Activated CD4-positive, alpha-beta T cell treated with anti-CD3 and anti-CD28 coated beads, Interleukin-10, Interleukin-2, amounts not matched to agents 100 ng/mL and 50 ng/mL, durations not matched to agents 16 hours and 8 hours (primary cell): ENCODE measurements at places on chromosomes 5 and 9.
A peak's percentile ranks its signal among the peaks of the same experiment; 100 is the strongest.

DNA sequence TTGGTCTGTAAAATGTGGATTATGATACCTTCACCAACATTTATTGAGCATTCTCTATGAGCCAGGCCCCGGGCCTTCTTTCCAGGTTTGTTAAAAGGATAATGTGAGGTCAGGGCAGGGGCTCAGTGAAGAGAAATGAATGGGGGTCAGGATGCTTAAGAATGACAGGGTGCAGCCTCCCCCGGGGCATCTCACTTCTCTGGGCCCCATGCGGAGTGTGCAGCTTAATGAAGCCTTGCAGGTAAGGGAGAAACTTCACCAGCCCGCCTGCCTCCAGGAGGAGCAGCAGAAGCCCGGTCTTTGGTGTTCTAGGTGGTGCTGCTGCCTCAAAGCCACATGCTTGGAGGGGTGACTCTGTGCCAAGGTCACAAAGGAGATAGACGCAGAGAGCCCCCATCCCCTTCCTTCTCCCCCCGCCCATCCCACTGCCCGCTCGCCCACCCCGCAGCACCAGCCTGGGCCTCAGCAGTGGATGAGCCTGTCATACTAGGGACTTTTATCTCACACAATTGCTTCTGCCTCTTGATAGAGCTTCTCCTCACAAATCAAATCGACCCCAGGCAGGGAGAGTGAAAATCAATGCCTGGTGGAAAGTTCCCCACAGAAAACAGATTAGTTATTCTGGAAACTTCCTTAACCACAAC lies 244.8 kb downstream of the PBX3 start:
- no peak for DNase-seq

DNA sequence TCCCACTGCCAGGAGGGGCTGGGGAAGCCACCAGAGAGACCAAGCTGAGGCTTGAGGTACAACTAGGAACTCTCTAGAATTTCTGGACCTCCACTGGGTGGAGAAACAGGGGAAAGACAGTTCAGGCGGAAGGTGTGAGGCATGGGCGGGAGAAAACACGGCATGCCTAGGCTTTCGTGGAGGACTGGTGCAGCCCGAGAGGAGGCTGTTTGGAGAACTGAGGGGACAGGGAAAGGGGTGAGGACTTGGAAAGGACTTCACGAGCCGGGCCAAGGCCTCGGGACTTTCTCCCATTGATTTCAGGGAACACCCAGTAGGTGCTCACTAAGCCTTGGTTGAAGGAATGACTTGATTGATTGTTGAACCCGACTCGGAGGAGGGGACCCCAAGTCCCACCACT lies 9.5 kb upstream of the ADGRD2 start:
- DNase-seq: no peak

- no peak for DNase-seq
These were observed 29.6 kb upstream of the OTULINL start for GRCh38 chr5:14552017-14552416.

DNA sequence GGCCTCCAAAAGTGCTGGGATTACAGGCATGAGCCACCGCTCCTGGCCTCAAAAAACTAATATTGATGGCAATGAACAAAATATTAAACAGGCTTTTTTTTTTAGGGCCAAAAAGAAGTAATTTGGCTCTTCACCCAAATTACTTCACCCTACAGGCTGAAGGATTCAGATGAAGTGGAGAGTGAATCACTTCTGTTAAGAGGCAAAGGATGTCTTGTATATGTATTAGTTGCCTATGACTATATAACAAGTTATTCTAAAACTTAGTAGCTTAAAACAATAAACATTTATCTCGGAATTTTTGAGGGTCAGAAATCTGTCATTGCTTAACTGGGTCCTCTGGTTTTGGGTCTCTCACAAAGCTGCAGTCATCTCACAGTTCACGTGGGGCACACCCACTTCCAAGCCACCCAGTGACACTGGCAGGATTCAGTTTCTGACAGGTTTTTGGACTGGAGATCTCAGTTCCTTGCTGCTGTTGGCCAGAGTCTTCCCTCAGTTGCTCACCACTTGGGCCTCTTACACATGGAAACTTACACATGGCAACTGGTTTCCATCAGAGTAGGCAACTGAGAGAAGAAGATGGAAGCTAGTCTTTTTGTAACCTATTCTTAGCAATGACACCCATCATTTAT lies 66.7 kb downstream of the IQGAP2 start:
- DNase-seq: peak; percentile 19

DNA sequence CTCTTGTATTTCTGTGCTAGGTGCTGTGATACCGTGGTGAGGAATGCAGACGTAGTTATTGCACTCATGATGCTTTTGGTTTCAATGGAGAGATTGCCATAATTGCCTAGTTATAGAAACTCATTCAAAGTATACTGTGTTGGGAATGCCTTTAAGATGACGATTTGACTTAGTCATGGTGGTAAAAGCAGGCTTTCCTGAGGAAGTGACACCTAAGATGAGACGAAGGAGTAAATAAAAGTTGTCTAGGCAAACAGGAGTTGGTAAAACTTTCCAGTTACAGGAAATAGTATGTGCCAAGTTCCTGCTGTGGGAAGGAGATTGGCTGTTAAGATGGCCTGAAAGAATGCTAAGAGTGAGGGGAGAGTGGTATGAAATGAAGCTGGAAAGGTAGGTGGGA lies 48.1 kb downstream of the FOCAD start:
- DNase-seq: no peak

DNA sequence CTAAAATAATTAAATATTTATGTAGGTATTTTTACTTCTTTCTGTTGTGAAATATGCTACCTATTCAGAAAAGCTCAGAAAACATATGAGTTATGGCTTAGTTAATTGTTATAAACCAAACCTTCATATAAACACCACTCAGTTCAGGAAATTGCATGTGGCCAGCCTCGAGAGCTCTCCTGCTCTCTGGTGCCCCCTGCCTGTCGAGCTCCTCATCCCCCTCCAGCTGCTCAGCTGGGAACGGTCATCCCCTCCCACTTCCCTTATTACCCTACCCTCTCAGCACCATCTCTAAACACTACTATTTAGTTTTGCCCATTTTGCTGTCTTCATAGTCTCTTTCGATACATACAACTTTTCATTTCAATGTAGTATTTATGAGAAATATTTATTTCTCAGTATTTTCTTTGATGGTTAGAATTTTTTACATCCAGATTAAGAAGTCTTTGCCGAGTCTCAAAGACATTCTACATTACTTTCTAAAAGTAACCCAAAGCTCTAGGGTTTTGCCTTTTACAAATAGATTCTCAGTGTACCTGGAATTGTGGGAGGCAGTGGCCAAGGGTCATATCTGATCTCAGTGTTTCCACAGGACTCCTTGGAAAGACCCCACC lies 51.2 kb upstream of the SEMA4D start:
- DNase-seq: peak; percentile 88

DNA sequence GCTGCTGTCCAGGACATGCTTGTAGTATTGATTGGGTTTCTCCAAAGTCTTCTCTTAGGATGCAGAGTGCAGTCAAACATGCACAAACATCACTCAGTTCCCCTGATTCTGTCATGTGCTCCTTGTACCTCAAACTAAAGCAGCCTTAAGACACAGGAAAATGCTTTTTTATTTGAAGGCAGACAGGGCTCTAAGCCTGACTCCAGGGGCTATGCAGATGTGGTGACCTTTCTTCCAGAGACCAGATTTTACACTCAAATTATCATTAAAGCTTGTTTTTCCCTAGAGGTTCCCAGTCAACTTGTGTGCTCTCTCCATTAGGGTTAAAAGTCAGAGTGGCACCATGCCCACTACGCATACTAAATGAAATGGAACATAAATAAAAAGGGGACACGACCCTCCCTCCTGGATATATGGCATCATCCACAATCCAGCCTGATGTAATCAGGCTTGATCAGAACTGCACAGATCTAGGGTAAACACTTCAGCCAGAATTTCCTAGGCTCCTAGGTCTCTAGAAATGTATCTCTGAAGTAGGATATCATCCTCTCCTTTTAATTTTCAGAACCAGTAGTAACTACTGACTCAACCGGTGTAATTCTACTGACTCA lies 771.1 kb downstream of the NR2F1-AS1 start:
- DNase-seq: no peak

- DNase-seq: peak; percentile 88
These were observed 253.4 kb downstream of the ARHGAP26 start for GRCh38 chr5:143023411-143024096.

GRCh38 chr9:93031629-93032430 lies 26.7 kb upstream of the SUSD3 start:
- no peak for DNase-seq

- no peak for DNase-seq
These were observed 65.5 kb upstream of the SMIM23 start for GRCh38 chr5:171720086-171720485.

DNA sequence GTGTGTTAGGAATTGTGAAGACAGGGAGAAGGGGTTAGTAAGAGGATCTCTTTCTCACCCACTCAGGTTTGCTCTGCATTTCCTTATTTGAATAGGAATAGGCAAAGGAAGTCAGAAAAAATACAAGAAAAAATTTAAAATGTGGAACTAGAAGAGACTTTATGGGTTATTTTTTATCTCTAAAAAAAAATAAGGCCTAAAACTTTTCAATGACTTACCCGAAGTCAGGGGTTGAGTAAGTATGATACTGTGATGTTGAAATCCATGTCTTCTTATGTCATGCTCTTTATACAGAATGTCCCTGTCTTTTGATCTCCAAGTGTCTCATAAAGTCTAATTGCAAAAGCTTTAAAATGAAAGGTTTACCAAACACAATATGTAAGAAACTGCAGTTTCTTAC lies 148.3 kb upstream of the PIK3R1 start:
- DNase-seq: no peak

- DNase-seq: no peak
These were observed 901.0 kb upstream of the CTNND2 start for GRCh38 chr5:12805165-12805698.

DNA sequence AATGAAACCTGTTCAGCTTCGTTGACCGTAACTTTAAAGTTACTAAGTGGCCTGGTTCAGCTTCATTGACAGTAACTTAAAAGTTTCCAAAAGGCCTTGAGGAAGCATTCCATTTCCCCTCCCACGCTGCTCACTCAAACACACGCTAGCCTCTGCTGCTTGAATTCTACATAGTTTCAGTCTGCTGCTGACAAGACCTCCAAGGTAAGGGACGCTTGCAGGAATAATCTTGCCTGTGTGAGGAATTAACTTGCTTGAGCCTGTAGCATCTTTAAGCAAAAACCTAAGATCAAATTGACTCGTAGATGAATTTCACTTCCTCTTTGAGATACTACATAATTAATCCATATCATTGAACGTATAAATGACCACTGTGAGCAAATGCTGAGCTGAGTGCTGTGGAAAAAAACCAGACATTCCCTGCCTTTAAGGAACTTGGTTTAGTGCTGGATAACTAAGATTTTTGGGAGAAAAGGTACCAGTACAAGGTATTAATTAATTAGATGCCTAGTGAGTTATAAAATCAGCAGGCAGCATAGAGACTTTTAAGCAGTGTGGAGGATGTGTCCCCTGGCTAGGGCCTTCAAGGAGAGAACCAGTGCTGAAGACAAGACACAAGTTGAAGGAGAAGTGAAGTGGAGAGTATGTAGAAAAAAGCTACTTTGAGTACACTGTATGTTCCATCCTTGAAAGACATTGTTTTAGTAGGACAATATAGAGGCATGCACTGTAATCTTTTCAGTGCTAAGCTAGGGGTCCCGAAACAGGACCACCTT lies 39.2 kb downstream of the GRAMD2B start:
- DNase-seq: no peak

GRCh38 chr5:133332439-133333024 lies 279.8 kb downstream of the FSTL4 start:
- DNase-seq: peak; percentile 42

DNA sequence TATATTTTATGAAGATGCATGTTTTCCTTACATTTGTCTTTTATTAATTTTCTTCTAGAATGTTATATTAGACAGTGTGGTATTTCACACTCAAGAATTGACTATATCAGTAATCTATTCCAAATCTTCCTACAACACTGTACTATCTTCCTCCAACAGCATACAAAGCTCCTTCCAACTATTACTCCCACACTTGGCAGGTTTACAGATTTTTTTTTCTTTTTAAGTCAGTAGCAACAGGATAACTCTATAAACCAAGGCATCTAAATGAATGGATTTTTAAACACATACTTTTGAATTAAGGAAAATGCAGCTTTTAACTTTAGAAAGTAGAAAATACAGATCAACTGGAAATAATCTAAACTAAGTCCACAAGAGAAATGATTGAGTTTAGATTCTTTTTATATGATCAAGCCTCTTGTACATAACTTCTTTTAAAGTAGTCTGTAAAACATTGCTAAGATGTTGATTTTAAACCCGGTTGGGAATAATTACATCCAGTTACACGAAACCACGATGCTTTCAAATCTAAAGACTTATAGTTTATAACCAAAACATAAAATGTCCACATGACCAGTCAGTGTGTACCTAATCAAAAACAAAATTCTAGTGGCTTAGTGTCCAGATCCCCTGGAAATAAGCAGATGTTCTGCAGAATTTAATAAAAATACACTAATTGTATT lies 281.6 kb downstream of the ADAMTS6 start:
- no peak for DNase-seq

- no peak for DNase-seq
These were observed 26.3 kb downstream of the PTGES2 start for GRCh38 chr9:128101231-128101661.

GRCh38 chr5:167348251-167348926 lies 943.1 kb upstream of the WWC1 start:
- no peak for DNase-seq

DNA sequence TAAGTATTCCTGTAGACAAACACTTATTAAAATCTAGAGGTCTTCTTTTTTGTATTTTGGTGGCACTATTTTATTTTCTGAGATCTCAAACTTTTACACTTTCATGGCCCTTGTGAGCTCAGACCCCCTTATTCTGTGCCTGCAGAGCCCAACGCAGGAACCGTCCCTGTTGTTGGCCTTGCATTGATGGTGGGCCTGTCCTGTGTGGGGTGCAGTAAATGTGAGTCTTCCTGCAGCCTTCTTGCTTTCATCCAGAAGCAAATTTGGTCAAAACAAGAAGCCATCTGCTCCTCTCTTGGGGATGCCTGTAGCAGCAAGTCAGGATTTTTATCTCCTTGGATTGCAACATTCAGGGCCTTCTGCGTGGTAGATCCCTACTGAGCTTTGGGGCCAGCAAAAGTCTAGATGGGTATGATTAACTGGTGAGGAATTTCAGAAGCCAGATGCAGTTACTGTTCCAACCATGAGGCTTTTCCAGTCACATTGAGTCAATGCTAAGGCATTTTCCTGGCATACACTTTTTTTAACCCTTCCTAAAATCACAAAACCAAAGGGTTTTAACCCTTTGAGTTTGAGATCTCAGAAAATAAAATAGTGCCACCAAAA lies 31.7 kb downstream of the BASP1 start:
- no peak for DNase-seq

GRCh38 chr5:135488727-135489465 lies 36.7 kb upstream of the TIFAB start:
- no peak for DNase-seq

DNA sequence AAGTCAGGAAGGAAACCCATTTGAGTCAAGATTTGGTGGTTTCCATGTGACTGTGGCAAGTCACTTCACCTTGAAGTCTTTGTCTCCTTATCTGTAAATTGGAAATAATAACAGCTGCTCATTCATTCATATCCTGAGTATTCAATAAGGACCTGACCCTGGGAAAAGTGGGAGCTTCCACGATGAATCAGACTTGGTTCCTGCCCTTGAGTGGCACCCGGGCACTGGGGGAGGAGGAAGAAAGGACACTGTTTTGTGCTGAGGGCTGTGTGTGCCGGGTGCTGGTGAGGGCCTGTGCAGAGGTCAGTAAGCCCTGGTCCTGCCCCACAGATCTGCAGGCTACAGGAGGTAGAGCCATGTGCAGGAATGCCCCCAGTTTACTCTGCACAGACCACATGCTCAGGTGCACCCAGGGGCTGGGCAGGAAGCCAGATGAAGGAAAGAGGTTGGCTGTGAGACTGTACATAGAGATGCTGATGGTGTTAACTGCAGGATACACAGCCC lies 6.8 kb downstream of the NDST1 start:
- no peak for DNase-seq

- DNase-seq: peak; percentile 56
These were observed 186.7 kb downstream of the PDZD2 start for GRCh38 chr5:31825518-31826068.
